ENCODE measurements at places on chromosomes 7 and 10. TPM values are rescaled to one million over a fixed set of nuclear protein-coding genes. Genes with fewer than 3 reads are reported as not detected.

Gene RPEL1
- 0.17 TPM for total RNA-seq

Gene CFAP46
- 1.4 TPM for total RNA-seq

DNA sequence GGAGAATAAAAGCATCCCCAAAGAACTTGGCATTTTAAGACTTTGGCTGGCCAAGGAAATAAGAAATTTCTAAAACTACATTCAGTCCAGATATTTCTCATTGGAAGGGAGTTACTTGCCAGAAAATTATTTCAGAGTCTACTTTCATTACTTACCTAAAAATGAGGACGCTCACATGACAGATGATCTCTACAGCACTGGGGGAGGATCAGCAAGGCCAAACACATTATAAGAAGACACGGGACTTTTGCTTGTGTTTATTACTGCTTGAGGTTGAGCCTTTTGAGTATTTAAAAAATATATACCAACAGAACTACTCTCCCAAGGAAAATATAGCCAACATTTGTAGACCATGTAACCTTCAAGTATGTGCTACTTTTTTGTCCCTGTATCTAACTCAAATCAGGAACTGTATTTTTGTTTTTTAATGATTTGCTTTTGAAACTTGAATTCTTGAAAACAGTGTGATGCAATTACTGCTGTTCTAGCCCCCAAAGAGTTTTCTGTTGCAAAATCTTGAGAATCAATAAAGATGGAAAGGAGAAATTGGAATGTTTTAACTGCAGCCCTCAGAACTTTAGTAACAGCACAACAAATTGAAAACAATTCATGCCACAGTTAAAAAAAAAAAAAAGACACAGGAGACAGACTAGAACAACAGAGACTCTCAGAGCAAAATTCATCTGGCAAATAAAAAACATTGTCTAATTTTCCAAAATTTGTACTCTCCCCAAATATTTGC lies 128.1 kb downstream of the ZNF438 start:
- DNase-seq = no peak

Gene GPER1
- 7.3 TPM for total RNA-seq

- no peak for DNase-seq
Measured at GRCh38 chr10:9535744-9536143, 1481.3 kb downstream of the GATA3 start.

Gene PLXDC2
- 21.8 TPM for total RNA-seq

Gene MRPS33
- total RNA-seq = 41.0 TPM

- peak; percentile 58 for DNase-seq
Measured at GRCh38 chr10:48798481-48799254, 114.0 kb downstream of the WDFY4 start.

DNA sequence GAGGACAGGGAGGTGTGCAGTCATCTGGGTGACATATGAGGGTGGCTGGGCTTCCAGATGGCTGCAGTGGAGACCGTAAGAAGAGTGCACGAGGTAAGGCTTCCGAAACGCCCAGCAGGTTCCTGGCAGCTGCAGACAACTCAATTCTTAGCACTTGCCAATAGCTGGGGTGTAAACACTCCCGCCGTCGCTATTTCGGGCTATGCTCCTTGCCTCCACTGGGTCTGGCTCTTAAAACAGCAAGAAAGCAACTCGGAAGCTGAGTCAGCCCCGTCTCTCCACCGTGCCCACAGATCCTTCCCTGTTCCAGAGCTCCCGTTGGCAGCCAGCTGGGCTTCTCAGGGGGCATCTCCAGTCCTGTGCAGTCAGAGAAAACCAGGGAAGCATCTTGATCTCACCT lies 6.1 kb upstream of the PDGFA start:
- peak; percentile 32 for DNase-seq

GRCh38 chr7:31735991-31736982 lies 49.3 kb downstream of the PPP1R17 start:
- DNase-seq = peak; percentile 69

Gene MACC1
- not detected for total RNA-seq

Gene PHKG1
- total RNA-seq = not detected

Gene PBLD
- total RNA-seq = 9.2 TPM

GRCh38 chr7:106178593-106179134 lies 66.6 kb upstream of the SYPL1 start:
- peak; percentile 39 for DNase-seq

DNA sequence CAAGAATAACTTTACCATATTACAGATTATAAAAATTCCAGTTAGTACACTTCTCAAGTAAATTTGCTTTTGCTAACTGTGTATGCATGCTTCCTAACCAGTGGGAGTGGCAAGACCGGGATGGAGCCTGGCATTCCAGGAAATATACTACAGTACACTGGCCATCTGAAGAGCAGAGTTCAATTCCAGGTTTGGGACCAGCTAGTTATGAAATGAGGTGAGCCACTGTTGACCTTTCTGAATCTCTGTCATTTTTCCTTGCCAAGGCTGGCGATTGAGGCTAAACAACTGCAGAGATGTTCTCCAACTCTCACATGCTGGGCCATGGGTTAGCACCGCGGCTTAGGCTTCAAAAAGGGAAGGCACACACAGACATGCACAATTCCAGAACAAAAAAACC lies 258.2 kb downstream of the GLI3 start:
- no peak for DNase-seq

DNA sequence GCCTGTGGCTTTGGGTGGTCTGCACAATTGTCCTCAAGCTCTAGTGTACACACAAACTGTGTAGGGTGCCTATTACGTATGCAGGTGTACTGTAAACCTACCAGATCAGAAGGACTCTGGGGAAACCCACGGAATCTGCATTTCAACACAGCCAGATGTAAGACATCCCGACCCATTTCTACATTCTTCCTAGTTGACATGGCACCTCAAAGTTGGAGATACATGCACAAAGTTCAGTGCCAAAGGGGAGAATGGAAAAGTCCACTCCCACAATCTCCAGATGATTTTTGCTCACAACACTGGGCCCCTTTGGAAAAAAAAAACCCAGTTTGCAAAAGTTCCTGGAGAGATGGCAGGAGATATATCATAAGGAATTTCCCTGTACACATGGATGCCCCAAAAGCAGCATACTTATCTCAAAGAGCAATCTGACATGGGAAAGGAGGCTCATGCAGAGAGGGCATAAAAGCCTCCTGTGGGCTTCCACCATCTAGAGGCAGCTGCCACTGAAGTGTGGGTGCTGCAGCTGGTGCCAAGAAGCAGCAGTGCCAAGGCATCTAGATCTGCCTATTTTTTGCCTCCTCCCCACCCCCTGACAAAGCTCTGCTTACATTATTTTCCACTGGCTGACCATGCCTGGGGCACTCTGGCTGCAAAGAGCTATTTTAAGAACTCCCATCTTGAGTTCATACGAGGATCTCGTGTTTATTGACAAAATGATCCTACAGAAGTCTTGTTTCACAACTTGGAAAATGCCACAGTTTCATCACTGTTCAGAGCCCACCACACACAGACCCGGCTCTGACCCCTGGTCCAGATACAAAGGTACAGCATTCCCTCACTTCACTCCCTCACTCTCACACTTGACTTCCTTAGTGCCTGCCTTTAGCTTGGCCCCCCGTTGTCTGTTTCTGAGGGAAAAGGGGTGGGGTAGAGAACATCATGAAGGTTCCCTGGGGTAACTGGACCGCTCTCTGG lies 12.9 kb downstream of the TECTB start:
- DNase-seq = no peak

DNA sequence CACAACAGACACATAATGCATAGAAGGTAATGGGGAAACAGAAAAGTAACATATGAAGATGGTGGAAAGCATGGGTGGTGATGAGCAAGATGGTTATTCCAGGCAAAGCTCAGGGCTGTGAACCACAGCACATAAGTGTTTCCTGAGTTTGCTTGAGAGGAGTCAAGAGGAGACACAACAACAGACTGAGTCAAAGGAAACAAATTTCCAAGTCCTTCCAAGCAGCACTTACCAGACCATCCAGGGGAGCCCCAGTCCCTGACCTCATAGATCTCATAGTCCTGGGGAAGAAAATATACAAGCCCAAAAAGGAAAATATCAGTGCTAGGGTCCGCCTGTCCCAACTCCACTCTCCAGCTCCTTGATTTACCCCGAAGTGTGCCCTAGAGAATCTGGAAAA lies 216.6 kb upstream of the FZD1 start:
- DNase-seq = no peak

DNA sequence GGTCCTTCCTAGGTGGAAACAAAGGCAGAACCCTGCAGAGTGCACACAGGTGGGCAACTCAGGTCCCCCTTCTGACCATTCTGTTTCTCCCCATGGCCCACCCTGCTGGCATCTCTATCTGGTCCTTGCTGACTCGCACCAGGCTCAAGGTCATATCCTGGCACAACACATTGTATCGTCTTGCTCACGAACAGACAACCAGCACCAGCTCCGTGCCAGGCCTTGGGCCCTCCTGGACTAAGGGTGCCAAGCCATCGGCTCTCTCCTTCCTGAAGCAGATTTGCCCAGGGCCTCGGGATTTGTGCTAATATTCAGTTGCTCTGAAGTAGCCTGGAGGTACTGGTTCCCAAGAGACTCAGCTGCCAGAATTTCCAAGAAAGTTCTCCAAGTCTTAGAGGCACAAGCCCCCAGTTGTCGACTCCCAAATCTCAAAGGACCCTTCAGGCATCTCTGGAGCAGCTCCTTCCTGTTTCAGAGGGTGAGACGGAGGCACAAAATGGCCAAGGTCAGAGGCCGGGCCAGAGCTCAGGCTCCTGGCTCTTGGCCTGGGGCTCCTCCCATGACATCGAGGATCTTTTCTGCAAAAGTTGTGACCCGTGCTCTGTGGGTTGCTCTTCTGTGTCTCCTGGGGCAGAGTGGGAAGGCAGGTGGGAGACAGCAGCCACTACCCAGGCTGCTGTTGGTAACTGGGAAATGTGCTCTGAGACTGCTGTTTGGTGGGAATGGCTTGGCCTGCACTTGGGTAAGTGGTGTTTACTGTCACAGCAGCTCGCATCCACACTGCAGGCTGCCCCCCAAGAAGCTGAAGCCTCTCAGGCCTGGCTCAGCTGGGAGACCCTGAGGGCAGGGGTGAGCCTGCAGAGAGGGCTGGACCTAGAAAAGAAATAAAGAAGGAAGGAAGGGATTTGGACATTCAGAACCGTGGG lies 121.3 kb downstream of the RGS10 start:
- no peak for DNase-seq

Gene ANXA8
- 54.3 TPM for total RNA-seq

GRCh38 chr7:64870656-64871055 lies 32.4 kb upstream of the ZNF273 start:
- DNase-seq = no peak

DNA sequence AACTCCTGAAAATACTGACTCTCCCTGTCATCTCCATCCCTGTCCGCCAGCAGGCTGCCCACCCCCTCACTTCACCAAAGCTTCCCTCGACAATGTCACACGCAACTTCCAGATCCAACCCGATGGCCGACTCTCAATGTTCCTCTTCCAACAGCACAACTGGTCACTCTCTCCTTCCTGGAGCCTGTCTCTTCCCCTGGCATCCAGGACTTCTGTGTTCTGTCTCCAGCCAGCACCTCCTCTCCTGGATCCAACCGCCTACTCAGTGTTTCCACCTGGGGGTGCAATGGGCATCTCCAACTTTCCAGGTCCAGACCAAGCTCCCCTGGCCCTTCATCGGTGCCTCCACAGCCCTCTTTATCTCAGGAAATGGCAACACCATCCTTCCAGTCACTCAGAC lies 8.6 kb downstream of the CPA5 start:
- no peak for DNase-seq

DNA sequence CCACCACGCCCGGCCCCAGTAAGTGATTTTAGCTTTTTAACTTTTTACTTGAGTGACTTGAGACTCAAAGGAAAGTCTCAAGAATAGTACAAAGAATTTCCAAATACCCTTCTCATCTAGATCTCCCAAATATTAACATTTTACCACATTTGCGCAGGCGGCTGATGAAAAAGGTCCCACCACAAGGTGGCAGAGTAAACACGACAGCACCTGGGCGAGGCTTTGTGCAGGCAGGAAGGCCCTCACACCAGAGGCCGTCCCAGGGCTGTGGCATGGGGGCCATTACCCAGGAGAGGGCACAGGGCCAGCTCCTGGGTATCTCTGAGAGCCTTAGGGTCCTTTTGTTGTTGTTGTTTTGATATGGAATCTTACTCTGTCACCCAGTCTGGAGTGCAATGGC lies 50.0 kb upstream of the WIPI2 start:
- peak; percentile 18 for DNase-seq

GRCh38 chr10:52877451-52877850 lies 104.9 kb upstream of the MBL2 start:
- no peak for DNase-seq

DNA sequence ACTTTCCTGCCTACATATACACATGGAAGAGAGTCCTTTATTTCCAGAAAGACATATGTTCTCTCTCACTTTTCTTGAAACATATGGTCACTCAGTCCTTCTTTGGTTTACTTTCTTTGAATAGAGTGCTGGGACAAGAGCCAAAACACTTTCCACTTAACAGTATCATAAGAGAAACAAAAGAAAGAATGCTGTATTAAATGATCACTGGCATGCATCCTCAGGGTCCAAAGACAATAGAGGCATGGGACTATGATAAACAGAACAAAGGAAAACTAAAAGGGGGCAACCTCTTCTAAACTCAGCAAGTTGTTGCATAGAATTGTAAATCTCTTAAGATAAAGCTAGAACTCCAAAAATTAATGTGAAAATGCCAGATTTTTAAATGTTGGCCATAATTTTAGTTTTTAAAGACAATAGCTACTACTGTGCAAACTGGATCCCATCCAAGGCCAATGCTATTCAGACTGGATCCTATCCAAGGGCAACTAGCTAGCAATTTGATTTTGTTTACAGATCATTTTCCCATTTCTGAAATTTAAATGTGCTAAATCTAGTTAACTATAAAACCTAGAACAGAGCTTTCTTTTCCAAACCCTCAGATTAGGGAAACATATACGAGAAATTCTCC lies 687.5 kb downstream of the SORCS3 start:
- DNase-seq = no peak

Gene PPP1R3C
- 11.8 TPM for total RNA-seq

Data from A172 (cell line).